ENCODE measurements at places on chromosomes 2 and 18.

- DNase-seq: no peak
These were observed 20.8 kb downstream of the DPP4 start for GRCh38 chr2:162053066-162053807.

- DNase-seq: peak; percentile 91
These were observed 539.6 kb downstream of the PID1 start for GRCh38 chr2:228731517-228731916.

- no peak for DNase-seq
These were observed 319.9 kb downstream of the MYCN start for GRCh38 chr2:16260041-16260830.

DNA sequence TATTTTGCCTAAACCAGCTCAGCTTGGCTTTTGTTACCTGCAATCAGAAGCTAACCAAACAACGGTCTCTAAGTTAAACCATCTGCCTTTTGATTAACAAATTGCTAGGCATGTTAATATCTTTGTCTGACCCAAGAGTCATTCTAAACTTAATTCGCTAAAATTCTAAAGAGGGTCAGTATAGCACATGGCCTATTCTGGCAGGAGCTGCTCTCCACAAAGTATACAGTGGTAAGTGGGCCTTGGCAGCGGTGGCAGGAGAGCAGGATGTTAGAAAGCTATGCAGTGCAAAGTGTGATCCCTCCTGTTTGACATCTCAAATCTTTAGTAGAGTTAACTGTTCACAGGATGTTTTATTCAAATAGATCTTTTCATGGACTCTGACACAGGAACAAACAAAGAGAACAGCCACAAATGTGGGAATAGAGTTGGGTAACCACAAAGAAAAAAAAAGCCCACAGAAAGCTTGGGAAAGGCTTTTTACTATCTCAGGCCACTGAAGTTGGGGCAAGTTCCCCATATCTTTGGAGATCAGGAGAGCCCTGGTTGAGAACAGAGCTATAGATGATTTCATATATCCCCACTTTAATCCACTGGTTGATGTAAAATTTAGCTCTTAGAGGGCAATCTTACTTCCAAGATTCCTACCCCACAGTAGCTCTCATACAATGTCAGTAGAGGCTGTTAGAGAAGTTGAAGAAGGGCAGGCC is 10.6 kb downstream of the CFAP210 start:
- DNase-seq: no peak

- DNase-seq: no peak
These were observed 42.0 kb downstream of the COL5A2 start for GRCh38 chr2:189137519-189137918.
